ENCODE measurements at places on chromosomes 12 and 14.

DNA sequence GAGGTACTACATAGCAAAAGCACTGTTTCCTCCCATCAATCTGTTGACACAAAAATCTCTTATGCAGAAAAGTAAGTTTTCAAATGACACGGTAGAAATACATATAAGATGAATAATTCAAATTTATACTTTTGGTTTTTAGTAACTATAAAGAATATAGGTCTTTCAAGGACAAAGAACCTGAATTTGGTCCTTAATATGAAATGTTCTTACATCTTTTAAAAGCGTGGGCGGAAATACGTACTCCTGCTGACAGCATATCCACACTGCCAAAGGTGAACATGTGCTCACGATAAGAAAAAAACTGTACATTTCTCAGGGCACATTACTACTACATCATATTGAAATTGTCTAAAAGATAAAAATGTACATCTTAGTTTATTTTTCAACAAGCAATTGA, 127.6 kb downstream of the FOXN3 start:
- DNase-seq: no peak

GRCh38 chr12:78820946-78821345, 43.6 kb upstream of the SYT1 start:
- no peak for DNase-seq

GRCh38 chr12:114408471-114408885, 2.5 kb upstream of the TBX5 start:
- no peak for DNase-seq

DNA sequence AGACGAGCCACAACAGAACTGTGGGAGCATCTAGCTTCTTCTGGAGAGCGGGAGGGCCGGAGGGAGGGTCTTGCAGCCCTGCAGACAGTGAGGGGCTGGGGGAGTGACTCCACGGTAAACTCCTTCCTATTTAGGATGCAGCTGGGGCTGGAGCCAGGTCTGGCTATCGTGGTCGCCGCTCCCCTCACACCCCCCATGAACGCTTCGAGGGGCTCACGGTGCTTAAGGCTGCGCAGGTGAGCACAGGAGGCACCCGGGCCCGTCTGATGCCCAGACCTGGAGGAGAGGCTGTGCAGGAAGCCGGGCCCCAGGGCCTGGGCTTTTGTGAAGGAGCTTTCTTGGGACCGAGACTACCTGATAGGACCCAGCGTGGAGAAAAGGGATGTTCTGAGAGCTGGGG, 3.9 kb upstream of the GNB3 start:
- no peak for DNase-seq

DNA sequence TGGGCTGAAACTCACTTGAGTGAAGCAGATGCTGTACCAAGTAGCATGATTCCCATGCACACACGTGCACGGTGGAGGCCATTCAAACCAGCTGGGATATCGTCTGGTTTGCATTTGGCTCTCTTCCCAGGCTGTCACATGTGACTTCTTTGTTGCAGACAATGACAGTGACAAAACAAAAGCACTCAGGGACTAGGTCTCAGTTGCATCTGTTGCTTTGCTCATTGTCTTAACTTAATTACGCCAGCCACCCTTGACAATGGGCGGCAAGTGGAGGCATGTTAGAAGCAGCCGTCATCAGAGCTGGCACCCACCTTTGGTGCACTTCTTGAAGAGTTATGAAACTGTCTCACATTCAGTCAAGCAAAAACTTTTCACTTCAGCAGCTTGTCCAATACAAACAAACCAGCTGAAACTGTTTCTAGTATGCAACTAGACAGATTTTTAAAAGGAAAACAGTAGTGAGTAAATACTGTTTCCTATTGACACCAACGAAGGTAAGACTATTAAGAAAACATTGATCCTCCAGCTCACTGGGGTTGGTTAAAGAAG, 74.3 kb downstream of the IGF1 start:
- DNase-seq: no peak

DNA sequence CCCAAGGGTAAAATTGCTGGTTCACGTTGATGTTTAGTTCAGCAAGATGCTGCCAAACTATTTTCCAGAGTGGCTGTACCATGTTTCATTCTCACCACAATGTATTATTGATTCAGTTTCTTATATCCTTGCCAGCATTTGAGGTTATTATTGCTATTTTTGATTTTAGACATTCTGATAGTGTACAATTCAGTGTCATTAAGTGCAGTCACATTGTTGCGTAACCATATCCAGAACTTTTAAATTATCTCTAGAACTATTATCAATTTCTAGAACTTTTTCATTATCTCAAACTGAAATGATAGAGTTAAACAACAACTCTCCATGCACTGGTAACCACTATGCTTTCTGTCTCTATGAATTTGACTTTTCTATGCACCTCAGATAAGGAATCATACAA, 10.7 kb upstream of the TBC1D15 start:
- DNase-seq: no peak

- DNase-seq: no peak
Observed at GRCh38 chr14:80692903-80693302, 248.6 kb downstream of the CEP128 start.

DNA sequence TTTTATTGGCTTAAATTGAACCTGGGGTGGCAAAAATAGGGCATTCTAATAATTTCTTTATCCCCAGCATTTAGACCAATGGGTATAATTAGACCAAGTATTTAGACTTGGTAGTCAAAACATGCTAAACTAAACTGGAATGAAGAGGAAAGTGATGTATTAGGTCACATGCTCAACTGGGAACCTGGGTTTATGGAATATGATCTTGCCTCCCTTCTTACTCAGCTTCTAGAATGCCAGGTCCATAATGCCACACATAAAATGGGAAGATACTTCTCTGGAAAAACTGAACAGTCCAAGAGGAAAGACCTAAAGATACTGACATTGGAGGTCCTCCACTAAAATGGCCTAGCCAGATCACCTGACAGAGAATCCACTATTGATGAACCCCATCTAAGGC, 6.2 kb upstream of the BIN2 start:
- no peak for DNase-seq

DNA sequence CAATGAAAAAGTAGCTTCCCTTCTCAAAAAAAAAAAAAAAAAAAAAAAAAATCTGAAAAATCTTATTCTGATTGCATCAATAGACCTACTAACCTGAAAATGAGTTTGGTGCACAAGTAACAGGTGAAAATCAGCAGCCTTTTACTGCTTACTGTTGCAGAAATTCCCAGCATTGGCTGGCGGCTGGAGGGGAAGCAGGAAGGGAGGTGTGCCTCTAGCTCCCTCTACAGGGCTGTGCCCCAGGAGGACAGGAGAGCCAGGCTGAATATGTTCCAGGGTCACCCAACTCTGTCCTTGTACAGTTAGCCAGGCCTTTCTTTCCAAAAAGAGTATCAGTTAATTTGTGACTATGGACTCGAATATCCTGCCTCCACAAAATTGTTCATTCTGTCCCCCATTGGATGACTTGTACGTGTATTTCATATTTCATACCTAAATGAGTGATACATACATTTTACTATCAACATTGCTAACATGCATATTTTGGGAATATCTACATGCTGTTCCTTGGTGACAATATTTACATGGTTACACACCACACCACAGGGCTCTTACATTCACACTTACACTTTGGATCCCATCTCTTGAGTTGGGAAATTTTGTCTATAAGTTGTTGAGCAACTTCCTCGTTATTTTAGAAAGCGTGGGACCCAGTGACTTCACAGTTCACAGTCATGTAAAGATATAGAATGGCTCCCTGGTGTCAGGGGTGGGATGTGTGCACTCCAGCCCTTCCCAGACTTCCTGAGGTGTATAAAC, 124.8 kb downstream of the SAMD4A start:
- peak; percentile 33 for DNase-seq

DNA sequence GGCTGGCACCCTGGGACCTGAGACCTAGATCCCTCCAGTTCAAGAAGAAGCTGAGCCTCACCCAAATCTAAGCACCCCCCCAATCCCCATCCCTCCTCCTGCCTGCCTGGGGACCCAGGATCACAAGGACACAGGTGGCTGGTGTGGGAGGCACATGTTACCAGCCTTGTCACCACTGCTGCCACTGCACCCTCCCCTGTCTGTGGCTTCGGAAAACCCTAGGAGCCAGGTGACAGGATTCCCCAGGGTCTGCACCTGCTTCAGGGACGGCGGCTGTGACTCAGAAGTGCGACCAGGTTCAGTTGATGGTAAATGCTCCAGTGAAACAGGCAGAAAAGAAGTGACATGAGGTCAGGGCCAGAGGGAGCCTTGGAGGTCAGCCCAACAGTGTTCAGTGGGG, 62.8 kb upstream of the FAM222A start:
- no peak for DNase-seq

DNA sequence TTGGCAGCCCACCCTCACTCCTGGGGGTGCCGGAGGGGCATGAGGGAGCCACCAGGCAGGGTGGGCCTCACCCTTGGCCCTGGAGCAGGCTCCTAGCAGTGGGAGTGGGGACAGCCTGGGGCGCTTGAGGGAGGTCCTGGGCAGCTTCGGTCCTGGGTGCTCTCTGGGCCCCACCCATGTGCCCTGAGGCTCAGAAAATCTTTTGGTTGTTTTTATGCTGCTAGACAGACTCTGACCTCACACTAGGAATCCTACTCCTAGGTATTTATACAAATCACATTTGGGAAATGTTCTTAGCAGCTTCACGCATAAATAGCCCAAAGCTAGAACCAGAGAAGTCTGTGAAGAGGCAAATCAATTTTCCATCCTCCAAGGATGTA, 10.9 kb upstream of the ULK1 start:
- DNase-seq: no peak

DNA sequence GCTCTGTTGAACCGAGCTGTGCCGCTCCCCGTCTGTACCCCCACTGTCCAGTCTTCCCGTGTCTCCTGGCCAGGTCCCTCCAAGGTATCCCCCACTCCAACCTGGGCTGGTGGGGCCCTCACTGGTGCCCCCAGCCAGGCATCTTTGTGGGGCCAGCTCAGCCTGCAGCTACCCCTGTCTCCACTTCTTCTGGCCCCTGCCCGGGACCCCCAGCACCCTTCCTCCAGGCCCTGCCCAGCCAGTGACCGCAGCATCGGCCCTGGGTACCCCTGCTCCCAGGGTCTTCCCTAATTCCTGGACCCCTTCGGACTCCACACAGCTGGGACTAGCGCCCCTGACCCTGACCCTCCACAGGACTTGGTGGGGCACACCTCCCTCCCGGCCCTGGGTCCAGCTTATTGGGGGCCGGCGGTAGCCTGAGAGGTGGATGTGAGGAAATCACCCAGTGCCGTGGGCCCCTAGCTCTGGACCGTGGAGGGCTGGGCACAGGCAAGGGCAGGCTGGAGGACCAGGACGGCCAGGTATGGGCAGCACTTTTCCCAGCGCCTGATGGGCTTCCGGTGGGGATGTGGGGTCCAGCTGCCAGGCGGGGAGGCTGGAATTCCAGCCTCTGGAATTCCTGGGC, 4.1 kb upstream of the CRIP1 start:
- DNase-seq: no peak

- DNase-seq: no peak
Observed at GRCh38 chr12:113403435-113404415, at the start of gene SDS. SDS (minus strand) TSS chr12:113403887; CDS start chr12:113399708, 4,179 bp downstream.

DNA sequence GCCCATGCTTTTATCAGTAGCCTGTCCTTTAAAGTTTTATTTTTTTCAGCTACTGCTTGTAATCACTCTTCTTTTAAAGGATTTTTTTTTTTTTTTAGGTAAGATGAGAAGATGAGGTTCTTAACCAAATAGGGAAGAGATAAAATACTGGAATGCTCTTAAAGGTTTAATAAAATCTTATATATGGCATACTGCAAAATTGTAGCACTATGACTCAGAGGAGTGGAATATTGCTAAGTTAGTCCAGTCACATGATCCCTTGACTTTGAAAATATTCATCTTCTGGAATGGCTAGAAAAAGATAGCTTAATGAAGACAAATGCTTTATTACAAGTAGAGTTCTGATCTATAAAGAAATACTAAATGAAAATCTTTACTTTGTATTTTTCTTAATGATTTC, 116.6 kb downstream of the NAV3 start:
- DNase-seq: no peak

DNA sequence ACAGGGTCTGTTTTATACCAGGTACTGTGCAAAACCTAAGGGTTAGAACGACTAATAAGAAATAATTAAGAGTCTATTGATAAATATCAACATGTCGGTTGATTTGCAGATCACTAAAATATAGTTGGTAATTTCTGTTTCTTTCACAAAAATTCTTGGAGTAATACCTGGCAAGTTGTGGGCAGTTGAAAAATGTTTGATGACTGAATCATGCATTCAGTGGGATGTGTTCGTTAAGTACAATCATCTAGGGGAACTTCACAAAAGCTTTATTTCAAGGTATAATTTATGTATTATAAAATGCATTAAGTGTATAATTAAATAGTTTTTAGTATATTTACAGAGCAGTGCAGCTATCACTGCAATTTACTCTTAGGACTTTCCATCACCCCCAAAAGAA, 120.0 kb downstream of the KCNA5 start:
- no peak for DNase-seq

GRCh38 chr14:72801836-72802587, 91.9 kb downstream of the DPF3 start:
- no peak for DNase-seq

DNA sequence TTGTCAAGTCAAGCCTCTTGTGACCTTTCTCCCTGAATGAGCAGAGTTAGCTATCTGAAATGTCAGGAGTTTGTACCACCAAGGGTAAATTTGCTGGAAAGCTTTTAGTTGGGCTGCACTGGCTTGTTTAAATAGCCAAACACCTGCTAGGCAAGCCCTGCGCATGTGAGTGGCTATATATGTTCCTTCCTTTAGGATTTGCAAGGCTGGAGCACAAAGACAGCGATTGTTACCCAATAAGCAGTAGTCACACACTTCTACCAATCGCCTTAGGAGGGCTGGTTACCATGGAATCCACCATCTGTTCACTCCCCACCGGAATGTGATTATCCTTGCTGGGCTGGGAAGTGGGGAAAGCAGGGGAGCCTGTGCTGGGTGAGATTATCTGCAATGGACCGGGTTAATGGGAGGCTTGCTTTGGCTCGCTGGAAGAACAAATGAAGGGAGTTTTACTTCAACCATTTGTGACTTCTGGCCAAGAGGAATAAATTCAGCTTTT, 102.5 kb downstream of the FGD4 start:
- no peak for DNase-seq

- DNase-seq: no peak
Observed at GRCh38 chr12:105522166-105522825, 191.8 kb downstream of the C12orf75 start.

DNA sequence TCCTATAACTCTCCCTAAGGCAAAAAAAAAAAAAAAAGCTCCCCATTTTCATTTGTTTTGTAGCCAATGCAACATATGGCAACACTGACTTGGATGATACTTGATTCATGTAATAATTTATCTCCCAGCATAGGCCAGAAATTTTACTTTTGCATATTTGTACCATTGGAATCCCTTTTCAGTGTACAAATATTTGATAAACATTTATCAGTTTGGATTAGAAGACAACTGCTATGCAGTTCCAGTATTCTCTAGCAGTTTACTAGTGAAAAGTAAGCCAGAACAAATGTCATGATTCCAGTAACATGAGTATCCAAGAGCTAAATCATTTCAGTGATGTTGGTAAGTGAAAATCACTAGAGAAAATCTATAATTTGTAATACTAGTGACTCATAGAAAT, 392.3 kb downstream of the CCER1 start:
- DNase-seq: no peak

GRCh38 chr12:70176290-70176689, 66.9 kb upstream of the CNOT2 start:
- no peak for DNase-seq
